ENCODE measurements at places on chromosomes 3 and 15. TPM values are rescaled to one million over a fixed set of nuclear protein-coding genes. Genes with fewer than 3 reads are reported as not detected.

Gene TM6SF1
- 11.8 TPM for polyA plus RNA-seq

Gene NPAP1
- not detected for polyA plus RNA-seq

Gene CLRN1
- polyA plus RNA-seq = not detected

Gene COPG1
- polyA plus RNA-seq = 126 TPM

Gene NRROS
- polyA plus RNA-seq = 16.3 TPM

Gene MYH15
- polyA plus RNA-seq = 0.31 TPM

Gene RBP2
- polyA plus RNA-seq = 0.33 TPM

Gene P2RY13
- polyA plus RNA-seq = 15.8 TPM

Gene MEX3B
- 0.89 TPM for polyA plus RNA-seq

Gene RHCG
- polyA plus RNA-seq = 0.25 TPM

Gene STRIT1
- not detected for polyA plus RNA-seq

Gene CLDN18
- 118 TPM for polyA plus RNA-seq

Gene TGM4
- 0.01 TPM for polyA plus RNA-seq

Gene HEMK1
- polyA plus RNA-seq = 20.1 TPM

Gene FANCD2OS
- not detected for polyA plus RNA-seq

Gene XYLB
- 1.3 TPM for polyA plus RNA-seq

Gene PPM1L
- polyA plus RNA-seq = 2.8 TPM

Gene UBE2E2
- 21.5 TPM for polyA plus RNA-seq

Gene CCR3
- polyA plus RNA-seq = not detected

Gene LYSMD2
- polyA plus RNA-seq = 14.4 TPM

Gene RAD51
- 1.2 TPM for polyA plus RNA-seq

Gene PPP4R2
- polyA plus RNA-seq = 17.1 TPM

Gene GOLGA6L1
- polyA plus RNA-seq = not detected
